Effector memory CD8-positive, alpha-beta T cell (primary cell): ENCODE measurements at places on chromosomes 7 and 10.
A peak's percentile ranks its signal among the peaks of the same experiment; 100 is the strongest.

- DNase-seq, result no peak
These were observed 1469.5 kb upstream of the CELF2 start for GRCh38 chr10:9547936-9548904.

GRCh38 chr10:113369365-113369694 is 183.5 kb upstream of the HABP2 start:
- no peak for DNase-seq

DNA sequence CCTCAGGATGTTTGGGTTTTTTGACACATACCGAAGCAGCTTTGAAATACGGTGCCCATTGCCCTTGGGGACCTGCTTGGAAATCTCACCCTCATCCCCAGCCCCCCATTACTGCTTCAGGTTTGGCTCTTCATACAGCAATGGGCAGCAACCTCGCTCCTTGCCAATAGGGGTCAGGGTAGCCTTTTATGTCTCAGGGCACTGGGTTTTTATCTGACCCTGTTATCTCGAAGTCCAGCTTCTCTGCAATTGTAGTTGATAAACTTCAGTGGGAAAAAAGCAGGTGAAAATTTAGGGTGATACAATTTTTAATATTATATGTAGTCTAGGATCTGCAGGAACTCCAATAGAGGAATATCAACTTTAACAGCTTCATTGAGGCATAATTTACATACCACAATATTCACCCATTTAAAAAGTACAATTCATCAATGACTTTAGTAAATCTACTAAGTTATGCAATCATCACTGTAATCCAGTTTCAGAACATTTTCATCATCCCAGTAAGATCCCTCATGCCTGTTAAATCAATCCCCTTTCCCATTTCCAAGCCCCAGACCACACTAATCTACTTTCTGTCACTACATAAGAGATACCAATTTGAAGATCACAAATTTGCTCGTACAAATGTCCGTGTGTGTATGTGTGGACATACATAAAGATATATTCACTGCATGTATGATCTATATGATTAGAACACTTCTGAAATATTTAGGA is 386.2 kb downstream of the KCNMA1 start:
- DNase-seq, result peak; percentile 15

- no peak for DNase-seq
These were observed 58.8 kb downstream of the INSIG1 start for GRCh38 chr7:155356323-155357105.

- DNase-seq, result no peak
These were observed 25.2 kb downstream of the IRF5 start for GRCh38 chr7:128962899-128963298.

- DNase-seq, result no peak
These were observed 32.9 kb upstream of the BPGM start for GRCh38 chr7:134613623-134614347.

GRCh38 chr10:54284526-54285193 is 516.4 kb downstream of the PCDH15 start:
- DNase-seq, result no peak

DNA sequence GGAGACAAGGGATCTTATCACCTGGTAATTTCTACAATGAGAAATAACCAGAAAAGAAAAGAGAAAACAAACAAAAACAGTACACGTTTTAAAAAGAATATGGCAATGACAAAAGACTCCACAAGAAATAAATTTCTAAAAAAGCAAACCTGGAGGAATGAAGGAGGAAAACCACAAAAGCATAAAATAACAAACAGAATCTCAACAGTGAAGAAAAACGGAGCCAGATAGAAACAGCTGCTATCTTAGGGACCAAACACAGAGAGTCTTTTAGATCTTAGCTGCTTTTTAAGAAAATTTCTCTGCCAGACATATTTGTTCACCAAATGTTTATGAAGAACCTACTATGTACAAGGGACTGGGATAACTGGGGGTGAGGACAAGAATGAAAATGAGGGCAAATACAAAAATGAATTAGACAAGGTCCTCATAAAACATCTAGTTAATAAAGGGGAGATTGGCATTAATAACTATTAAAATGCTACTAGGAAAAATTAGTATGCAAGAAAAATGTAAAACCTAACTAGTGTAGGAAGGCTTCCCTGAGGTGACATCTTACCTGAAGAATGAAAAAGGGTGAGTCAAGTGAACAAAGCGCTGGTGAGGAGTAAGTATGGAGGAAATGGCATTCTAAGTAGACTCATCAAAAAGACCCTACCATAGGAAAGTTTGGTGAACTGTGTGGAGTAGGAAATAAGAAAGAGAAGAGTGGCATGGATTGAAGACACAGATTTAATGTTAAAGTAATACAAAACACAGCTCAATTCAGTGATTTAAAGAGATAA is 34.3 kb downstream of the WASL start:
- DNase-seq, result no peak

DNA sequence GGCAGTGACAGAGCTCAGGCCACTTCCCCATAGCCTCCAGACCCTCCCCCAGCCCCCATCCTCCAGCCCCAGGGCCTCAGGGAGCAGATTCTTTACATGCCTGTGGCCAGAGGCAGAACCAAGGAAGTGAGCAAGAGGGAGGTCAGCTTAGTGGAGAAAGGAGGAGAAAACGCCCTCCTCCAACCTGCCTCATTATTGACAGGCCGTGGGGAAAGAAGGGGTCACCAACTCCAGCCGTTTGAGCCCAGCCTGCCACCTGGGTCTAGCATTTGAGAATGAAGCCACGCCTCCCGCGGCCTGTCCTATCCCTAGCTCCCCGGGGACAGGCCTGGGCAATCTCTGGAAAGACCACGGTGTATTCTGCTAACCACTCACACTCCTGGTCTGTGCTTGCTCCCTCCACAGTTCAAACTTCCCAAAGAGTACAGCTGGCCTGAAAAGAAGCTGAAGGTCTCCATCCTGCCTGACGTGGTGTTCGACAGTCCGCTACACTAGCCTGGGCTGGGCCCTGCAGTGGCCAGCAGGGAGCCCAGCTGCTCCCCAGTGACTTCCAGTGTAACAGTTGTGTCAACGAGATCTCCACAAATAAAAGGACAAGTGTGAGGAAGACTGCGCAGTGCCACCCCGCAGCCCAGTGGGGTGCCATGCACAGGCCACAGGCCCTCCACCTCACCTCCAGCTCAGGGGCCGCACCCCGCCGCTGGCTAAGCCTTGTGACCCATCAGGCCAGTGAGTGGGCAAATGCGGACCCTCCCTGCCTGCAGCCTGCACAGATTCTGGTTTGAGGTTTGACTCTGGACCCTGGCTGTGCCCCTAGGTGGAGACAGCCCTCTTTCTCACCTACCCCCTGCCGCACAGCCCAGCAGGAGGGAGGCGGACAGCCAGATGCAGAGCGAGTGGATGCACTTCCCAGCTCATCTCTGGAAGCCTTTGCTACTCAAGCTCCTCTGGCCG is 14.3 kb upstream of the TRIM8 start:
- DNase-seq, result no peak

- DNase-seq, result no peak
These were observed 146.5 kb downstream of the MAD1L1 start for GRCh38 chr7:2086229-2086628.

DNA sequence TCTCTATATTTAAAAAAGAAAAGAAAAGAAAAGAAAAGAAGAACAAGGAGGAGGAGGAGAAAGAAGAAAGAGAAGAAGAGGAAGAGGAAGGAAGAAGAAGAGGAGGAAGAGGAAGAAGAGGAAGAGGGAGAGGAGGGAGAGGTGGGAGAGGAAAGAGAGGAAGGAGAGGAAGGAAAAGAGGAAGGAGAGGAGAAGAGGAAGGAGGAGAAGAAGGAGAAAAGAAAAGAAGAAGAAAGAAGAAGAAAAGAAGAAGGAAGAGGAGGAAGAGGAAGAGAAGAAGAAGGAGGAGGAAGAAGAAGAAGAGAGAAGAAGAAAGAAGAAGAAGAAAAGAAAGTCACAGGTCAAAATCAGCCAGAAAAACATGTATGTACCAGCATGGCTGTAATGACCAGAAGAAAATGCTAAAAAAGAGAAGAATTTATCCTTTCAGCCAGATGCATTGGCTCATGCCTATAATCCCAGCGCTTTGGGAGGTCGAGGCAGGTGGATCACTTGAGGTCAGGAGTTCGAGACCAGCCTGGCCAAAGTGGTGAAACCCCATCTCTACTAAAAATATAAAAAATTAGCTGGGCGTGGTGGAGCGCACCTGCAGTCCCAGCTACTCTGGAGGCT is 5.3 kb upstream of the POR start:
- no peak for DNase-seq

GRCh38 chr7:142796501-142797390 is 26.0 kb downstream of the PRSS2 start:
- DNase-seq, result no peak

- no peak for DNase-seq
These were observed 342.2 kb downstream of the GATA3 start for GRCh38 chr10:8396675-8397074.

DNA sequence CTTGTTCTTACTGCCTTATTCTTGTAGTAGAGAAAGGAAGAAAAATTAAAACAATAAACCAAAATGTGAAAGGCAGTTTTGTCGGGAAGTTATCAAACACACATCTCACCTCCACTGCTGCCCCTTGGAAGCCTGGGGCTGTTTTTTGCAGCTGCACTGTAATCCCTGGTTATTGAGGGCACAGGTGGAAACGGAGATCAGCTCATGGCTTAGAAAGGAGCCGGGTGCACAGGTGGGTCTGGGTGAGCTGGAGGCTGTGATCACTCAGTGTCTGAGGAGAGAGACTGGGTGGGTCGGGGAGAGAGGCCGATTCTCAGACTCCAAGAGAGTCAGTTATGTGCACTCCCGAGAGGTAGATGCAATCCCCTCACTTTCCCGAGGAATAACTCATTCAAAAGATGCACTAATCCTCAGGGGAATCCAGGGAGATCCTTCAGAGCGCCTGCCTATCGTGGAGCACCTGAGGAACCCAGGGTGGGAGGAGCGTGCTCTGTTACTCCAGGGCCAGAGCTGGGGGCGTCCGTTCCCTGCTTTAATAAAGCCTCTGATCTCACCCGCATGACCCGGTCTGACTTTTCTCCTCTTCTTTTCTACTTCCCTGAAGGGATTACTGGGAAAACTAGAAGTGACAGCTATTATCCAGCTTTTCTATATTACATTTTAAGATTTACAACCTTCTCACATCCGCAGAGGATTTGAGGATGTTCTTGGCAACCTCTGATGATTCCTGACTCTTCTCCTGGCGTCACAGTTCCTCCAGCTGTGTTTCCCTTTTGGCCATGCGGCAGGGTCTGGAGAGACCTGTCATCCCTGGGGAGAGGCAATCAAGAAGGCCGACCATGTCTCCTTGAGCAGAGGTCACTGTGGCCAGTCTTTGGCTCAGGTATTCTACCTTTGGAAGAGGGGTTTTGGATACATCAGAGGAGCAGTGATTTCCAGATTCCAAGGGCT is 82.1 kb downstream of the CAMK1D start:
- no peak for DNase-seq

DNA sequence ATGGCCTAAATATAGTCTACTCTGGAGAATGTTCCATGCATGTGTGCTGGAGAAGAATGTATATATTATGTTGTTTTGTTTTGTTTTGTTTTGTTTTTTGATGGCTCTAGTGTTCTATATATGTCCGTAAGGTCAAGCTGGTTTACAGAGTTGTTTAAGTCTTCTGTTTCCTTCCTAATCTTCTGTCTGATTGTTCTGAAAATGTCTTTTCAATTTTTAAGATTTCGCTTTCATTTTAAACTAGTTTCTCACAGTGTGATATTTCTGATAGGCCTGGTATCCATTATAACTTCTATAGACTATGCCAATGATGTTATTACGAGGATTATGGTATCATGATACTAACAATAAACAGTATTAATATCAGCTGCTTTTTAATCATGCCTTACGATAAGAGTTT is 1126.3 kb upstream of the SORCS1 start:
- no peak for DNase-seq

DNA sequence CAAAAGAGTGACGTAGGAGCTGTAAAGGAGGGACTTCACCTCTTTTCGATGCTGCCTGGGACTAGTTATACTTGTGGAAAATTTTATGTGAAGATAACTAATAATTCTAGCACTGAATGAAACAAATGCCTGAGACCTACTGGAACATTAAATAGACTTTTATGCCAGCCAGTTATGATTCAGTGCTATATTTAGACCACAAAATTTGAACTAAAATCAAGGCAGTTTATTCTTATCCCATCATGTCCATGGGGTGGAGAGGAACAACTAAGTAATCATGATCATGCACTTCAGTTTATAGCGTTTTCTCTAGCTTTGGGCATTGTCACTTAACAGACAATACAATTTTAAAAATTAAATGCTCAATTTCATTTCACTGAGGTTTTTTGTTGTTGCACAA is 76.7 kb downstream of the ZEB1 start:
- no peak for DNase-seq

DNA sequence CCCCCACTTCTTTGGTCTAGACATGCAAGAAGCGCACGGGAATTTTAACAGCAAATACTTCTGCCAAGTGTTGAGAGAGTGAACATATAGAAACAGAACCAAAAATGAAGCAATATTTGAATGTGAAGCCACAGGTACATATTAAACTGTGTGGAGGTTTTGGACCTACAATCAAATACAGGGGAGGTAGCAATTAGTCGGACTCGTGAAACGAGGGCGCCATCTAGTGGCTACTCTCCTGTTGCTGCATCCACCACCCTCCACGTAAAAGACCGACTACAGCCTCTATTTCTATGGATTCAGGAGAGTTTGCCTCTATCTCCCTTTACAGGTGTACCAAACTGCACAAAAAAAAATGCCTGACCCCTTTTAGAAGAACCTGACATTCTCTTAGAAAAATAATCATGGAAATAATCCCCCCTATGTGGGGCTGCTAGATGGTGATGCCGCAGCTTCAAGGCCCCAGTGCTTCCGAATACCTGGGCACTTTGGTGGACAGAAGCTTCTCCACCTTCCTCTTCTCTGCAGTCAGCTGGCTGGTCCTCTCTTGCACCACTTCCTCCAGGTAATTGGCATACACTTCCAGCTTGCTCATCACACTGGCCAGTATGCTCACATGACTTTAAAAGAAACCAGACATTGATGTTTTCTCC is 31.7 kb downstream of the TECTB start:
- DNase-seq, result peak; percentile 72

DNA sequence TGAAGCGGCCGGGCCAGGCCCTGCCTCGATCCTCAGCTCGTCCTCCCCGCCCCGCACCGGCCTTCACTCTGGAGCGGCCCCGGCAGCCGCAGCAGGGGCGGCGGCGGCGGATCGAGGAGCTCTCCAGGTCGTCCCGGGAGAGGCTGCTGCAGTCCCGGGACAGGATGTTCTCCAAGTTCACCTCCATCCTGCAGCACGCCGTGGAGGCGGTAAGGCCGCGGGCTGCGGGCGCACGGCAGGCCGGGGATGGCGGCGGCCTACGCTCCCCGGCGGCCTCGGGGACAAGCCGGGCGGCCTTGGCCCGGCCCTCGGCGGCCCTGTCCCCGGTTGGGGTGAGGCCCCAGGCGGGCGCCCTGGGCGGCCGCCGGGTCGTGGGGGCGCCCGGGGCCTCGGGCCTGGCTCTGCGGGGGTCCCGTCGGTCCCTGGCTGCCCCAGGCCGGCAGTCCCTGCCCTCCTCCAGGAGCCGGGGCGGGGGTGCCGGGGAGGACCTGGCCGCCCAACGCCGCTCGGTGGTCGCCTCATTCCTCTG is 399 bp downstream of the FHIP2A start:
- DNase-seq, result peak; percentile 46

GRCh38 chr7:112186300-112186699 is 19.9 kb downstream of the DOCK4 start:
- no peak for DNase-seq

GRCh38 chr7:80563561-80564327 is 51.9 kb upstream of the GNAT3 start:
- no peak for DNase-seq

GRCh38 chr10:49418328-49418727 is 22.4 kb upstream of the DRGX start:
- DNase-seq, result no peak
